ENCODE measurements at places on chromosomes 12 and 14.

DNA sequence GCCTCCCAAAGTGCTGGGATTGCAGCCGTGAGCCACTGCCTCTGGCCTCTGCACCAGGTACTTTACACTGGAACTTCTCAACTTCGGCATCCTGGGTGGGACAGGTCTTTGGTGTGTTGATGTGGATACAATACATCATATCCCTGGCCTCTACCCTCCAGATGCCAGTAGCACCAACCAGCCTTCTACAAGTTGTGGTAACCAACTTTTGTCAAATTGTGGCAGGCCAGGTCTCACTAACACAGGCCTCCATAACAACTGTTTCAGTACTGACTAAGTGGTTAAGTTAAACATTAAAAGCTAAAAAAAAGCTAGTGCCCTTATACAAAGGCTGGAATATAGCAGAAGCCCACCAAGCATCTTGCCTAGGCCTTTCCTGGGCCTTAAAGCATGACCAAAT, 232.9 kb downstream of the PCNX1 start:
- no peak for DNase-seq

DNA sequence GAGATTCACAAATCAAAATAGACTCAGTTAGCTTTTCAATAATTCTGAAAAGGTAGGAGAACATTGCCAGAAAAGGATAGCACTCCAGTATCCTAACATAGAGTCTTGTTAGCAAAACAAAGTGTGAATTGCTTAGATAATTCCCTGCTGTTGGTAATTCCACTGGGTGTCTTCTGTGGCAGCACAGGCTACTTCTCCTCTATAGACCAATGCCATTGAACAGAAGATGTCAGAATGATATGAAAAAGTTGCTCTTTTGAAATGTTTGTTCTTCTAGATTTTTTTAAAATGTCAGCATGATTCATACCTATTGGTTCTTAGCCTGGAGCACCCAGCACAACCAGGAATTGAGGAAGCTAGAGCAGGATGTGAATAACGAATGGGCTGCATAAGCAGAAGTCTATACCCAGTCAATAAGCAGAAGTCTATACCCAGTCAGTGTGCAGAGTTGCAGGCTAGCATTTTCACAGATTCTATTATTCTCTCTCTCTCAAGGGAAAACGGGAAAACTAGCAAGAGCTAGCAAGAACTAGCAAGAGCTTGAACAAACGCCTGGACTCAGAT, 112.8 kb downstream of the SYT1 start:
- DNase-seq = no peak

GRCh38 chr14:100903134-100903468, 421 bp downstream of the RTL1 start:
- DNase-seq = no peak

- no peak for DNase-seq
Measured at GRCh38 chr12:101305226-101305779, 25.4 kb downstream of the UTP20 start.

GRCh38 chr14:42802346-42802745, 1195.7 kb downstream of the LRFN5 start:
- DNase-seq = no peak

GRCh38 chr12:38847247-38847646, 58.1 kb downstream of the CPNE8 start:
- no peak for DNase-seq

DNA sequence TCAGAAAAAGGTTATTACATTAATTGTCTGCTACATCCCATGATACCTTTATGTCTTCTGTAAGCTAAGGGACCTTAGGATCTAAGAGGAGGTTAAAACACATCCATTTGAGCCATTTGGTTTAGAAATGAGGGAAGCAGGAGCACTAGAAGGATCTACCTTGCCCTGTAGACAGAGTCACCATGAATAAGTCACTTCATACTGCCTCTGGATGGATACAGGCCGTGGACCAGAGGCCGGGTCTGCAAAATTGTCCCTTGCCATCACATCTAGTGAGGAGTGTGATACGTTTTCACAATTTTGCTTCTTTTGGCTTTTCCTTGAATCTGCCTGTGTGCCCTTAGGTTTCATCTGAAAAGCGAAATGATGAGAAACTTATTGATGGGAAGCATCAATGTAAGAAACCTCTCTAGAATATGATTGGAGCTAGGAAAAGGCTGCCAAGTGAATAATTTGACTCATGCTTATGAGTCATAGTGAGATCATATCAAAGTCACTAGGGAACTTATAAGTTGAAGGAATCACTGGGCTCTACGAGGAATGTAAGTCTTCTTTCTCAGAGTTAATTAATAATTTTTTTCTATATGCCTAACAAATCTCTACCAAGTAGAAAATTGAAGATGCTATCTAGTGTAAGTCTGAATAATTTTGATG, 10.8 kb downstream of the GLRX5 start:
- no peak for DNase-seq

GRCh38 chr12:48023386-48023785, 19.1 kb upstream of the COL2A1 start:
- DNase-seq = no peak

DNA sequence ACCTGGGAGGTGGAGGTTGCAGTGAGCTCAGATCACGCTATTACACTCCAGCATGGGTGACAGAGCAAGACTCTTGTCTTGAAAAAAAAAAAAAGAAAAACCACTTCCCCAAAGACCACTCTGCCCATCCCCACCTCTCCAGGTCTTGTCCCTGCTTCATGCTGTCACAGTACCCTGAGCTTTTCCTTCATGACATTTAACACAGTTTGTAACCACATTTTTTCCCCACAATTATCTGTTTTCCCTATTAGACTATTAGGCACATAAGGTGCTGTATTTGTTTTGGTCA, 6.9 kb downstream of the HECTD1 start:
- DNase-seq = no peak

GRCh38 chr12:67811437-67812361, 163.2 kb downstream of the DYRK2 start:
- DNase-seq = no peak

DNA sequence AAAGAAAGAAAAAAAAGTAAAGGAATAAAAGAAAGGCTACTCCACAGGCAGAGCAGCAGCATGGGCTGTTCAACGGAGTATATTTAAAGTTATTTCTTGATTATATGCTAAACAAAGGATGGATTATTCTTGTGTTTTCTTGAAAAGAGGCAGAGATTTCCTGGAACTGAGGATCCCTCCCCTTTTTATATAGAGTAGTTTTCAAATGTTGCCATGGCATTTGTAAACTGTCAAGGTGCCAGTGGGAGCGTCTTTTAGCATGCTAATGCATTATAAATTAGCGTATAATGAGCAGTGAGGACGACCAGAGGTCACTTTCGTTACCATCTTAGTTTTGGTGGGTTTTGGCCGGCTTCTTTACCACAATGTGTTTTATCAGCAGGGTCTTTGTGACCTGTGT, 383.0 kb downstream of the PCNX1 start:
- no peak for DNase-seq

- no peak for DNase-seq
Measured at GRCh38 chr12:113897406-113897805, 68.7 kb downstream of the RBM19 start.

GRCh38 chr14:69408331-69408960, 10.0 kb downstream of the SLC39A9 start:
- no peak for DNase-seq

DNA sequence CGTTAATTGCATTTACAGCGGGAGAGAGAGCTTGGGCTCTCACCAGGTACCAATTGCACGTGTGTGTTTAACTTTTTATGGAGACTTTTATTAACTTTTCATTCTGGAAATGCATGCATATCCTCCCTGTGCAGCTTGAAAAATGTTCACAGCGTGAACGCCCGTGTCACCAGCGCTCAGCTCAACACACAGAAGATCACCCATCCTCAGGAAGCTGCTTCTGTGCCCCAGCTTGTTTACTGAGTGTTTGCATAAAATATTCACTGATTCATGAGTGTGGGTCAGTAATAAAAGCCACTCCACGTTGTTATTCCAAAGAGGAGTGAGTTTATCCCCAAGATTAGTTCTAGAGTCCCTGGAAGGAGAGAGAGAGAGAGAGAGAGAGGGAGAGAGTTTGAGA, 75.5 kb upstream of the FZD10 start:
- DNase-seq = no peak

DNA sequence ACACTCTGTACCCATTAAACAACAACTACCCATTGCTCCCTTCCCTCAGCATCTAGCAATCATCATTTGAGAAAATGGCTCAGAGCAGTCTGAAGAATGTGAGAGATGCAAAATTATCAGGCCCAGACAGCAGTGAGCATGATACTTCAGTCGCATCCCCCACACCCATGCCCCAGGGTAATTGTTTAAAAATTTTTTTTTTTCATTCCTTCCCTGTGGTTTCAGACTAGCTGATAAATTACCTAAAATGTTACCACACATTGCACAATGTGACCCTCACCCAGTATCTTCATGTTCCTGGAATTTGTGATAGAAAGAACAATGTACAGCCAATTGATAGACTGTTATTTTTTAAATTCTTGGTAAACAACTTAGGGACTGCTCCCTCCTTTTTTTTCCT, 11.3 kb upstream of the USP15 start:
- no peak for DNase-seq
